Panc1 (cell line): ENCODE measurements at places on chromosomes 3 and 15. TPM values are rescaled to one million over a fixed set of nuclear protein-coding genes. Genes with fewer than 3 reads are reported as not detected.

DNA sequence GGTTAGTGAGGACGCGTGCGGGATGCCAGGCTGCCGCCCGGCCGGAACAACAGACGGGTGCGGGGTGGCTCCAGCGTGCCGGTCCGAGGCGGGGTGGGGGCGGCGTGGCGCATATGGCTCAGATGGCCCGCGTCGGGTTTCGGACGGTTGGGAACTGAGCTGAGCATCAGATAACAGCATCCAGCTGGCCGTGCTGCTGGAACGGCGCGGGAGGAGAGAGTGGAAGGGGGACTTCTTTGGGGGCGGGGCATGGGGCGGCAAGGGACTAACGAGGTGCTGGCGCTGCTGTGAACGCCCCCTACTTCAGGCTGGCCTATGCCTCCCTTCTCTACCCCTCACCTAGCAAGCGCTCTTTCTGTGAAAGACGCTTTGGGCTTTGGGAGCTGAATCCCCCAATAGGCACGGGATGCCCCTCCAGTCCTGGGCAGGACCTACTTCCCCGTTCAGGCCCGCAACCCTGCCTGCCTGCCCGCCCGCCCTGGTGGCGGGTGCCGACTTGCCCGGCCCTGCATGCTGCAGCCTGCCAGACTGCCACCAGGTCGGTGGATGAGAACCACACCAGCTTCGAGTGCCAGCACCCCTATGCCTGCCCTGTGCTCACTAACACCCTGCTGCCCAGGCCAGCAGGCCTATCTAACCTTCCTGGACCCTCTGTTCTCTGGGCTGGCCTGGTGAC is 542 bp downstream of the INKA1 start:
- no peaks in the 10 kb centered on the region for H3K4me1 ChIP-seq
- no peak for DNase-seq
- H3K4me3 ChIP-seq = peak overlapping the region; percentile 80
- no peak overlapping the region for H3K27ac ChIP-seq

The FBXW12 gene
- total RNA-seq = not detected

DNA sequence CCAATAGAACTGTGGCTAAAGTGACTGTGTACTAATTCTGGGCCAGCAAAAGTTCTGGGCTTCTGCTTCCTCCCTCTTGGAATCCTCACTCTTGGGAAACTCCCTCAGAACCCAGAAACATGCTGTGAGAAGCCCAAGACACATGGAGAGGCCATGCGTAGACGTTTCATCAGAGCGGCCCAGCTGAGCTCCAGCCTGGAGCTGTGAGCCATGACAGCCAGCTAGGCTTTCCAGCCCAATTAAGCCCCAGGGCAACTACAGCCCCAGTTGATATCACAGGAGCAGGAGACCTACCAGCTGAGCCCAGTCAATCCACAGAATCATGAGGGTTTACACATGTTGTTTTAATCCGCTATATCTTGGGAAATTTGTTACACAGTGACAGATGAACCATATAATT is 43.6 kb upstream of the CNOT10 start:
- no peaks in the 10 kb centered on the region; the same call in 1 of the 2 replicates for H3K27me3 ChIP-seq
- no peak overlapping the region for H3K27ac ChIP-seq
- H3K4me1 ChIP-seq = no peaks in the 10 kb centered on the region
- no peak for DNase-seq
- H3K36me3 ChIP-seq = no peaks in the 10 kb centered on the region

The ZMYND10 gene
- total RNA-seq = 3.6 TPM

DNA sequence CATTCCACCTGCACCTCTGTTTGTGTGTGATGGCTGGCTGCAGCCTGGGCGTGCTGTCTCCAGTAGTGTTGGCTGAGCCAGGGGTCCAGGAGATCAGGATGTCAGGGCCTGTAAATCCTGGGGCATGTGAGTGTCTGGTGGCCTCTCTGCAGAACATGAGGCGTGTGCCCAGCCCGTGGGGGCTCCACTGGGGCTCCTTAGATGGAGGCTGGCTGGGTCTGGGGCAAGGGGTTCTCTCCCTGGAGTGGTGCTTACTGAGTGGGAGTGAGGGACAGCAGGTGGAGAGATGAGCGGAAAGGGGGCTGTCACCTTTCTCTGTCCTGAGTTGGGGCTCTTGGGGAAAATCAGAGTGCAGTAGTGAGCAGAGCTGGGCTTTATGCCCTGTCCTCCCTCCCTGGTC is 152.2 kb downstream of the CHDH start:
- H3K4me3 ChIP-seq = no peak overlapping the region
- no peak overlapping the region for H3K27ac ChIP-seq
- no peaks in the 10 kb centered on the region for H3K36me3 ChIP-seq
- no peak for DNase-seq
- H3K4me1 ChIP-seq = no peaks in the 10 kb centered on the region

GRCh38 chr15:83613714-83614113 is 40.2 kb upstream of the ADAMTSL3 start:
- no peaks in the 10 kb centered on the region for H3K27me3 ChIP-seq
- no peaks in the 10 kb centered on the region for H3K36me3 ChIP-seq
- no peaks in the 10 kb centered on the region for H3K4me1 ChIP-seq
- H3K4me3 ChIP-seq = no peak overlapping the region

GRCh38 chr15:59039225-59039624 is 51.8 kb downstream of the RNF111 start:
- H3K4me3 ChIP-seq = no peak overlapping the region
- H3K4me1 ChIP-seq = no peaks in the 10 kb centered on the region
- DNase-seq = no peak

DNA sequence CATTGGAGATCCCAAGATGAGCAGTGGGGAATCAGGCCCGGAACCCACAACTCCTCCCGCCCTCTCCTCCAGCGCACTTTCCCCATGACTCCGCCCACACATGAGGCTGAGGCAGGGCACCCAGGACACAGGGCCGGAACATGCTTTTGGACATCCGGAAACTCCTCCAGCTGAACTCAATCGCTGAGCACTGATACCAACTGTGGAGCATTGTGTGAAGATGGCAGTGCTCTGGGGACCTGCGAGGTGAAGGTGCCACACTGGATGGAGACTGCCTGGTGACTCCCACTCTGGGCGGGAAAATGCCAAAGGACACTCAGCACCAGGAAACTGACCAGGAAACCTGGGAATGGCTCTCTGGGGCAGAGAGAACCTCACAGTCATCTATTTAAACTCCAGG is 189.1 kb downstream of the FAM43A start:
- H3K4me1 ChIP-seq = peaks cover 27% of the 10 kb centered on the region
- DNase-seq = no peak
- H3K36me3 ChIP-seq = no peaks in the 10 kb centered on the region
- H3K4me3 ChIP-seq = no peak overlapping the region
- no peak overlapping the region for H3K27ac ChIP-seq

DNA sequence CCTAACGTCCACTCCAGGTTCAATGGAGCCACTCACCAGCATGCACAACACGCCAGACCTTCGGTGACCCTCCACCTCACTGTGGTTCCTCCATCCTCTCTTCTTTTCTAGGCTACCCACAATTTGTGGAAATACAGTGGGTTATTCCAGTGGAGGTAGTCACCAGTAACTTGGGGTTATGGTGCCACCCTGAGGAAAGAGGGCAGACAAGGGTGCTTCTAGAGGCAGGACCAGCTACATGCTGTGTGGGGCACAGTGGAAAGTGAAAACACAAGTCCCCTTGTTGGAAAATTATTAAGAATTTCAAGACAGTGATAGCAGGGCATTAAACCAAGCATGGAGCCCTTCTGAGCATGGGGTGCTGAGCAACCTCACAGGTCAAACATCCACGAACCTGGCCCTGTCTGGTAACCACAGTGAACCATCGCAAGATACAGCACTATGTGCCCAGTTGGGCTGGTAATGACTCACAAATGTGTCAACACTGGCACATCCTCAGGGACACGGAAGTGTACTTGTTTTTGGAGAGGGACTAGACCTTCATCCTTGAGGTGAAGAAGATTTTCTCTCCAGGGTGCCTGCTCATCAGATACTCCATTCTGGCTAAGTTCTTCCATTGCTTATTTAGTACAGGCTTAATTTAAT is 166.7 kb downstream of the STT3B start:
- no peaks in the 10 kb centered on the region for H3K4me1 ChIP-seq
- no peaks in the 10 kb centered on the region for H3K27me3 ChIP-seq
- H3K4me3 ChIP-seq = no peak overlapping the region
- no peak overlapping the region for H3K27ac ChIP-seq

The MGLL gene
- 2.1 TPM for total RNA-seq

GRCh38 chr3:179149406-179149867 is 1.3 kb downstream of the PIK3CA start:
- DNase-seq = no peak
- H3K36me3 ChIP-seq = no peaks in the 10 kb centered on the region
- H3K27ac ChIP-seq = peak overlapping the region; percentile 91
- H3K27me3 ChIP-seq = no peaks in the 10 kb centered on the region
- peak overlapping the region; percentile 89 for H3K4me3 ChIP-seq
- peaks cover 24% of the 10 kb centered on the region for H3K4me1 ChIP-seq

- no peak overlapping the region for H3K27ac ChIP-seq
- no peaks in the 10 kb centered on the region for H3K36me3 ChIP-seq
- H3K4me1 ChIP-seq = no peaks in the 10 kb centered on the region
- DNase-seq = no peak
These were observed 36.5 kb upstream of the KLHL6 start for GRCh38 chr3:183591881-183592521.
